Activated CD8-positive, alpha-beta T cell treated with anti-CD3 and anti-CD28 coated beads, Interleukin-2, amount 10 ng/mL, durations not matched to agents 7 days and 5 days (primary cell): ENCODE measurements at places on chromosomes 4 and X. TPM values are rescaled to one million over a fixed set of nuclear protein-coding genes. Genes with fewer than 3 reads are reported as not detected.

The CT45A10 gene
- not detected for total RNA-seq

The ADGRA3 gene
- 3.1 TPM for total RNA-seq

The GABRG1 gene
- not detected for total RNA-seq

The NSUN7 gene
- 0.10 TPM for total RNA-seq

The TRIM2 gene
- total RNA-seq: 0.13 TPM

- no peak for DNase-seq
Observed at GRCh38 chr4:109947918-109948317, 35.2 kb downstream of the EGF start.

DNA sequence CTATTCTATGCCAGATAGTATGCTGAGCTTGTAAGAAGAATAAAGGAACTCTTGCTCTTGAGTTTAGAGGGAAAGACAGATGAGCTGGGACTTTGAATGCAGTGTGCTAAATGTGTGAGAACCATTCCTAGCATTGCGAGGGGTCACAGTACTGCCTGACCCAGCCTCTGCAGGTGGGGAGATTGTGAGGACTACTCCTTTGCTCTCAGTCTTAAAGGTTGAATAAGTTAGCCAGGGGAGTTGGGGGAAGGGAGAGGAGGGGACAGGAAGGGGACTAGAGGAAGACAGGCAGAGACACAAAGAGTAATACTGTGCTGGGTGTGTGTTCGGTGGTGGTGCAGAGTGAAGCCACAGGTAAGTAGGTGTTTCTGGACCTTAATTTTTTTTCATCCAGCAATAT lies 41.7 kb downstream of the DCUN1D4 start:
- DNase-seq: no peak

DNA sequence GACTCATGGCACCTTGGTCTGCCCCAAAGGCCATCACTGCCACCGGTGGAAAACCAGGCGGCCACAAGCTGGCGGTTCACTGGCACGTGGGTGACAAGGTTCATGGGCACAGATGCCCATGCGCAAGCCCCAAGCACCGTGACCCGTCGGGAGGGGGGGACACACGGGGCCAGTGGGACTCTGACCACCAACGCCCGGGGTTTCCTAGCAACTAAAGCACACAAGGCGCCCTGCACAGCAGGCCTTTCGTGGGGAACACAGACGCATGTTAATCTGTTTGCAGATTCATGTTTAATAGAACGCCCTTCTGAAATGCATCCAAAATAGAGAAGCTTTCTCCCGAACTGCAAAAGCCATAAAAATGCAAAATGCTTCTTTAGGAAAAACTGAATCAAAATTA lies 43.9 kb downstream of the FAM53A start:
- DNase-seq: no peak

GRCh38 chrX:124212622-124213021 lies 119.8 kb upstream of the TEX13D start:
- DNase-seq: peak; percentile 35

DNA sequence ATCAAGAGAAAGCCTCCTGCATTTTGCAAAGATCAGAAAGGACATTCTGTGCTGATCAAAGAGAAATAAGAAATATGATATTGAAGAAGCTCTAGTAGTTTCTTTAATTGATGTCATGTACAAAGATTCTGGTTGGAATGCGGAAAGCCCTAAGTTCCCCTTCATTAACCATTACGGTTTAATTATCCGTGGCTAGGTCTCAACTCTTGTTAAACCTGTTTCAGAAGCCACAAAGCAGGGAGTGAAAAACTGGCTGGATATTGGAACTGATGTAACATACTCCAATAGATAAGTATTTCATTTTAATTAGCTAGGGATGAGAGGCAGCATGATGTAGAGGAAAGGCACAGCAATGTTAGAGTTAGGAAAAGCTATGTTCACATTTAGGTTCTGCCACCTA lies 55.7 kb downstream of the SPANXN3 start:
- no peak for DNase-seq

GRCh38 chr4:169768385-169768784 lies 10.6 kb upstream of the HPF1 start:
- DNase-seq: no peak

GRCh38 chr4:152044331-152045036 lies 283.7 kb upstream of the GATB start:
- no peak for DNase-seq

- no peak for DNase-seq
Observed at GRCh38 chr4:117249333-117249732, 164.0 kb upstream of the TRAM1L1 start.

GRCh38 chr4:167721617-167722486 lies 370.5 kb upstream of the ANXA10 start:
- DNase-seq: no peak

DNA sequence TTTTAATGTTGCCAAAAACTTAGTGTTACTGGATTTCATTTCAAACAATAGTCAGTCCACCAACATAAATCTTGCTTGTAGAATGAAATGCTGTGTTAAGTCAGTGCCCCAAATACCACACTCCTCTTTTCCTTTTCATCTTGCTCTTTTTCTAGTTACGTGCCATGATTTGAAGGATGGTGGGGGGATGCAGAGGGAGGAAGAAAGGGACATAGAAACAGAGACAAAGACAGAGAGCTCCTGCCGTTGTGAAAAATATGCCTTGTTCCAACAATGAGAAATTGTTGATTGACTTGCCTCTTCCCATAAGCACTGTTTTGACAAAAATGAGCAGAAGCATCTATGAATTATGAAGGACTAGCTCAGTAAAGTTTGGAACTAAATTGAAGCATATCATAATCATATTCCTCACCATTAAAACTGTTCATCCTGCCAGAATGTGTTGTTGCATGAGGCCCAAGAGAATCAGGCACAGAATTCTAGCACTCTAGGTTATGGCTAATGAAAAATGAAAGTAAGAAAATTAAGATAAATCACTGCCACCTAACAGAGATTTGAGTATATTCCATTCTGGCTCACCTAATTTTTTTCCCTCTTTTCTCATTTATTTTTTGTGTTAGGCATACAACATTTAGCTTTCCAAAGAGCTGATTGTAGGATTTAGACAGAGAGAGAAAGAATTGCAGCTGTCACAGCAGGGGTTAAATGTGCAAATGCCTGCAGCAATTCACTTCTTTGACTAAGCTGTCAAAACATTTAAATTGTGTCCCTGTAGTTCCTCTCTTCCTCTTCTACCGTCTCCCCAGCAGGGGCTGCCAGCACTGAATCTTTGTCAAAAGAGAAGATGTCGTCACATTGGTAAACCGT lies 111.6 kb upstream of the PTPN13 start:
- no peak for DNase-seq

- no peak for DNase-seq
Observed at GRCh38 chrX:137195991-137196390, 162.2 kb upstream of the GPR101 start.
